Stimulated activated memory B cell treated with anti-CD40 and anti-IgM and Interleukin-4, amounts not matched to agents 10 μg/mL and 1 μg/mL and 100 μg/mL, for 72 hours (primary cell): ENCODE measurements at places on chromosomes 3 and 15.
A peak's percentile ranks its signal among the peaks of the same experiment; 100 is the strongest.

DNA sequence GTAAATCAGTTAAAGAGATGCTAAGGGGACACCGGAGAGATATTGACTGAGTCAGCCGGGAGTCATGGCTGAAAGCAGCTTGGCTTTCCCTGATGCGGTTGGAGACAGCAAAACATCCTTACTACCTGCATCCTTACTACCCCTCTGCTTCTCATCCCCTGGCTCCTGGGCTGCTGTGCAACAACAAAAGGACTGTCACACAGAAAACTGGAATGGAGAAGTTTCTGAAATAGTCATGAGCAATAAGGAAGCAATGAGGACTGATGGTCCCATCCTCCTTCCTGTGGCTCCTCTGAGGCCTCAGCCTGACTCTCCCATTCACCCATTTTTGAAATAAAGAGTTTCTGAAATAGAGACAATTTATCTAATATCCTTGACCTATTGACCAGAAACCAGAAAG lies 1.1 kb downstream of the HCLS1 start:
- no peak for ATAC-seq

- ATAC-seq: no peak
Observed at GRCh38 chr3:53482227-53482626, 12.2 kb upstream of the CACNA1D start.

DNA sequence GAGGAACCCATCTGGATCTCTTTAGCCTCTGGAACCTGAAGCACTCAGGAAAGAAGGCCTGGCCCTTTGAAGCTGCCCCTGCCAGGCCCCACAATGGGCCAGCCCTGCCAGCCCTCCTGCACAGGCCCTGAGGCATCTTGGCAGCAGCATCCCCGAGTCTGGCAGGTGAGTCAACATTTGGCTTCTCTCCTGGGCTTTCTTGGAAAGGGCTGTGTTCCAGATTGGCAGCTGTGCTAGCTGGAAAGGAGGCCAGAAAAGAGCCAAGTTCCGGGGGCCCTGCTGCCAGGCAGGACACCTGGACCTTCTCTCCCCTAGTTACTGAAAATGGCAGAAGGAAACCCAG lies 187.2 kb downstream of the SHQ1 start:
- ATAC-seq: no peak

DNA sequence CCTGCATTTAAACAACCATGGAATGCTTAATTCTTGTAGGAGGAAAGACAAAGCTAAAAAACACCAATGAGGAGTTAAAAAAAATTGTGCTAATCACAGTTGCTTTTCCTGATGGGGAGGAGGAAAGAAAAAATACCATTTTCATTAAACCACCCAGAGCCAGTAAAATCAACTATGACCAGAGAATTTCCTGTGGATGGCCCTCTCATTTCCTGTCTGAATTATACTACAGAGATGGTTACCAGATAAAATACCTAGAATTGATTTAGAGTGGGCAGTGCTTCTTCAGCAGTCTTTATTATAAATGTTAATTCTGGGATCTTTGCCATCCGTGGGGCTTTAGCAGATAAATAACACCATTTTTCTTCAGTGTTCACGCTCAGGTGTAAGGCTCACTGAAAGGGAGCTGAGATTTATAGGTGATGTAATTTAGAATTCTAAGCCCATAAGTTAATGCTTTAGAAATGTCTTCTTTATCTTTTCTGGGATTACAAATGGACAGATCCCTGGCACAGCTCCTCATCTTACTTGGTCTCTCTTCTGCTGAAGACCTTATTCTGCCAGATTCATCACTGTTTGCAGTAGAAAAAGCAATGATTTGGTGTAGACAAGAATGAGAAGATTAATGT lies 37.9 kb downstream of the RETNLB start:
- no peak for ATAC-seq

DNA sequence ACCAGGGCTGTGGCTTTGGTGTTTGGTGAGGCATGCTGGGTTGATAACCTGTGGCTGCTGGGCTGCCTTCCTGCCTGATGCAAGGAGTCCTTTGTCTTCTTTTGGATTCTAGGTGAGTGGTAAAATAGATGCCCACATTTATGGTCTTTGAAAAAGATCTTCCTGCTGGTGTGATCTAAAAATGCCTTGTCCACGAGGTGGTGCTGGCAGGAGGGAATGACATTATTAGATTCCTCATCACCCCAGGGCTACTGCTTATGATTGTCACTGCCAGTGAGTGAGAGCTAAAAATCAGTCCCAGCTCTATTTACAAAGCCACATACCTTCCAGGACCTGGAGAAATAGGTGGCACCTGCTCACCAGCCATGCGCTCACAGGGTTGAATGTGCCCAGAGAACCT lies 355.5 kb upstream of the ROPN1 start:
- ATAC-seq: no peak

- no peak for ATAC-seq
Observed at GRCh38 chr3:39641274-39641673, 168.1 kb upstream of the MYRIP start.

DNA sequence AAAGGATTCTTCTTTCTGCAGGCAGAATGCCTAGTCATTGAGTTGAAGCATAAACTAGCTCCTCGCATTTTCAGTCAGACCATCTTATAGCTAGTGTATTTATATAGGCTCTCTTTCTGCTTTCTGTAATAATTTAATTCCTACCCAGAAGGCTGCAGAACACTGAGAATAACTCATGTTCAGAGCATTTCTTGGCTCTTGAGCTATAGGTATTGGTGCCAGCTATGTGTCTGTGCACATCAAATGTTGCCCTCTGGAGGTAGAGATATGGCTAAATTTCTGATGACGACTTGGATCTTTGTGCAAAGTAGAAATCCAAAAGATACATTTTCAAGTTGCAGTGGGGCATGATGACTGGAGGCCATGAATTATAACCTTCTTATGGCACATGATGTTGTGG lies 336.2 kb upstream of the TPM1 start:
- no peak for ATAC-seq

DNA sequence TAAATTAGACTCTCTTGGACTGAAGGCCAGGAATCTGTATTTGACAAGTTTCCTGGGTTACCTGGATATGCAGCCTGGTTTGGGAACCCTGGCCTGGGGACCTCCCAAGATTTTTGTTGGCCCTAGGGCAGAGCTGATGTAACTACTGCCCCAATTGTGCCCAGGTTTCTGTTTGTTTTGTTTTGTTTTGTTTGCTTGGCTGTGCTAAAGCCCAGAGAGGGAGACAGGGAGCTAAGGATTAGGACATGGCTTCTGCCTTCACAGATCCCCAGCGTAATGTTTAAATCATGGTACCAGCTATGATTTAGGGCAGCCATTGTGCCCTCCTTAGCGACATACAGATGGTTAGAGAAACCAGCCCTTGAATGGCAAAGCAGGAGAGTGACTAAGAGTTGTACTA lies 47.6 kb downstream of the ABHD5 start:
- ATAC-seq: no peak

DNA sequence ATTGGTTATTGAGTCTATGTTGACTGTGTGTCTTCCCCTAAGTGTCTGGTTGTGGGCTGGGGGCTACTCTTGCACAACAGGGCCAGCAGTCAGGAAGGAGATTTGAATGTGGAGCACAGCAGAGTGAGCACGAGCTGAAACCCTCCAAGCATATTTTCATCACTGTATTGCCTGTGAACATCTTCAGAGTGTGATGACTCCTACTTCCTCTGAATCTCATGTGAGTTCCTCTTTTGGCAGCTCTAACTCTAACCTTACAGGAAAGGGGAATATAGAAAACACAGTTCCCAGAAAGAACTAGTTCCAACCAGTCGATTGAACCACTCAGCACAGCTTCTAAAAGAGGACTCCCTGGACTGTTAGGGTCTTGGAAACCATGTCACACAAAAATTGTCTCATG lies 211.6 kb downstream of the RAP2B start:
- peak; percentile 88 for ATAC-seq

GRCh38 chr15:69860921-69861320 lies 236.8 kb downstream of the TLE3 start:
- no peak for ATAC-seq

- no peak for ATAC-seq
Observed at GRCh38 chr15:52698514-52698913, 19.3 kb upstream of the ATOSA start.

GRCh38 chr15:65653341-65653740 lies 31.6 kb downstream of the SLC24A1 start:
- ATAC-seq: no peak

- ATAC-seq: no peak
Observed at GRCh38 chr3:180252683-180253082, 215.9 kb upstream of the PEX5L start.

GRCh38 chr3:160613661-160614060 lies 48.3 kb upstream of the KPNA4 start:
- no peak for ATAC-seq

DNA sequence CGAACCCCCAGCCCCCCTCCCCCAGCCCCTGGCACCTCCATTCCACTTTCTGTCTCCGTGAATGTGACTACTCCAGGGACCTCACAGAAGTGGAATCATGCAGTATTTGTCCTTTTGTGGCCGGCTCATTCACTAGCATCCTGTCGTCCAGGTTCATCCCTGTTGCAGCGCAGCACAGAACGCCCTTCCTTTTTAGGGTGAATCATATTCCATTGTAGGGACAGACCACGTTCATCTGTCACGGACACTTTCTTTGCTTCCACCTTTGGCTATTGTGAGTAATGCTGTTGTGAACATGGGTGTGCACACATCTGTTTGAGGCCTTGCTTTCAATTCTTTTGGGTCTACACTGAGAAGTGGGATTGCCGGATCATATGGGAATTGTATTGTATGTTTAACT lies 148.9 kb upstream of the IQSEC1 start:
- no peak for ATAC-seq

DNA sequence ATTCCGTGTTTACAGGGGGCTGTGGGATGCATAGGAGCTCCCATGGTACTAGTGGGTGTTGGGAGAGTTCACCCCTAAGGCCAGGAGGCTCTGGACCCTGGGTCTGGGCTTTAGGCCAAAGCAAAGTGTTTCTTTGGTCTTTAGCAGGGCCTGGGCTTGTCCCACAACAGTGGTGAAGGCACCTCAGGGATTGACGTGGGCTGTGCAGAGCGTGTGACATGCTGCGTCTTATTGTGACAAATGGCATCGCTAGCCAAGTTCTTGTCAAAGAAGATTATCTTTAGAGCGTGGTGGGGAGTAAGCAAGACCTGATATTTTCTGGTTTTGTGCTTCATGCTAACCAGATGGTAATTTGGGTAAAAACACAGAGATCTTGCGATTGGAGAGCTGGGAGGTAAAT lies 170.1 kb downstream of the APBA2 start:
- no peak for ATAC-seq

DNA sequence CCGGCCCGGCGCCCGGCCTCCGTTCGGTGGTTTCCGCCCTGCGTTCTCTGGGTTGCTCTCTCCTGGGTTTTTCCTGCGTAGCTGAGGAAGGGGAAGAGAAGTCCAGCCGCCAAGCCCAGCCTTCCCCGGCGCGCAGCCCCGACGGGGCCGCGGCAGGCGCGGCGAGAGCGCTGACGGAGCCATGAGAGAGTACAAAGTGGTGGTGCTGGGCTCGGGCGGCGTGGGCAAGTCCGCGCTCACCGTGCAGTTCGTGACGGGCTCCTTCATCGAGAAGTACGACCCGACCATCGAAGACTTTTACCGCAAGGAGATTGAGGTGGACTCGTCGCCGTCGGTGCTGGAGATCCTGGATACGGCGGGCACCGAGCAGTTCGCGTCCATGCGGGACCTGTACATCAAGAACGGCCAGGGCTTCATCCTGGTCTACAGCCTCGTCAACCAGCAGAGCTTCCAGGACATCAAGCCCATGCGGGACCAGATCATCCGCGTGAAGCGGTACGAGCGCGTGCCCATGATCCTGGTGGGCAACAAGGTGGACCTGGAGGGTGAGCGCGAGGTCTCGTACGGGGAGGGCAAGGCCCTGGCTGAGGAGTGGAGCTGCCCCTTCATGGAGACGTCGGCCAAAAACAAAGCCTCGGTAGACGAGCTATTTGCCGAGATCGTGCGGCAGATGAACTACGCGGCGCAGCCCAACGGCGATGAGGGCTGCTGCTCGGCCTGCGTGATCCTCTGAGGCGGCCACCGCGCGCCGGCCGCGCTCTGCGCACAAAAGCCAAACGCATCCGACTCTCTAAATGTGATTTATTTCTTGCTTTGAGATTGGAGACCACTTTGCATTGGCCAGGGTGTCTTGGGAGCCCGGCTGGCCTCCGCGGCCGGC lies 727 bp downstream of the RAP2B start:
- ATAC-seq: no peak

DNA sequence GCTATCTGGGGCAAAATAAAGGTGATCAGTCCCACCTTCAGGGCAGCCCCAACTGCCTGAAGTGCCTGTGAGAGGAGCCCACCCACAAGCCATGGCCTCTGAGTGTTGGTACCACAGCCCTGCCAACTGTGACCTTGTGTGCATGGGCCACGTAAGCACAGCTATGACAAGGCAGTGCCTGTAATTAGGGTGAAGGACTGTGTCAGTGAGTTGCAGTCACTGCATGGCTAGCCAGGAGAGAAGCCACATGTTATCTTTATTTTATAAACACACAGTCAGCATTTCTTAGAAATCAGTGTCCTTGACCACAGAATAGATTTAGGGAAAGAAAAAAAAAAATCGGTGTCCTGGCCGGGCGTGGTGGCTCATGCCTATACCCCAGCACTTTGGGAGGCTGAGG lies 24.8 kb downstream of the EXOSC7 start:
- no peak for ATAC-seq

- ATAC-seq: no peak
Observed at GRCh38 chr3:71858503-71859122, 73.7 kb upstream of the PROK2 start.

- no peak for ATAC-seq
Observed at GRCh38 chr15:24916305-24917009, 38.3 kb upstream of the SNRPN start.

DNA sequence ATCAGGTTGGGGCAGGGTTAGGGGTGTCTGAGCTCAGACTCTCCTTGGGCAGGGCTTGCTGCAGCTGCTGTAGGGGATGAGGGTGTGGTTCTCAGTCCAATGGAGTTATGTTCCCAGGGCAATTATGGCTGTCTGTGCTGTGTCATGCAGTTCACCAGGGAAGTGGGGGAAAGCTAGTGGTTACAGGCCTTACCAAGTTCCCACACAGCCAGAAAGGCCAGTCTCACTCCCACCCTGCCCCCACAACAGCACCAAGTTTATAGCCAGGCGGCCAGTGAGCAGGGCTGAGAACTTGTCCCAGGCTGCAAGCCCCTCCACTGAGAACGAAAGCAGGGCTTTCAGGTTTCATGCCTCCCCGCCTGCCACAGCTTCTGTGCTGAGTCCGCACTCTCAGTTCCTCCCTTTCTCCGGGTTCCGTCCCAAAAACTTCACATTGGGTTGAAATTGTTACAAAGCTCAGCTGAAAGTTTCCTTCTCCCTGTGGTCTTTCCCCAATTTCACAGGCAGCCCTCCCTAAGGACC lies 19.6 kb upstream of the CPOX start:
- no peak for ATAC-seq

- ATAC-seq: no peak
Observed at GRCh38 chr3:128449111-128449638, 17.5 kb downstream of the DNAJB8 start.

DNA sequence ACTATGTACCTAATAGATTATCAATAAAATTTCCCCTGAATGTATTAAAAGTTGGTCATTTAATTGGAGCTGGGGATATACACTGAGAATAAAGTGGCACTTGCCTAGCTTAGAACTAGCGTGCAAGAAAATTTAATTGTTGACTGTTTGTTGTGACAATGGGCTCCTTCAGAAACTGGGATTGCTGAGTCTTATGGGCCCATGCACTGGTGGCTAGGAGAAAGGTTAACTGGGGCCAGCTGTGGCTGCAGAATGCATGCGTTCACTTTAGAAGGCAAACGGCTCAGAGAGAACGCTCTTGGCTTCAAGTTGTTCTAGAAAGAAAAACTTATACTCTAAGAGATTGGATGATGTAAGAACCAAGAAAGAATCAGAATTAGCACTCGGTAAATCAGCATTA lies 18.7 kb upstream of the LPP start:
- no peak for ATAC-seq

- no peak for ATAC-seq
Observed at GRCh38 chr15:45586125-45586524, 1.1 kb upstream of the BLOC1S6 start.
